Activated CD8-positive, alpha-beta memory T cell treated with anti-CD3 and anti-CD28 coated beads, Interleukin-2, amount 50 U/mL, for 48 hours (primary cell): ENCODE measurements at places on chromosomes 2 and 18.

- no peak for DNase-seq
Measured at GRCh38 chr18:22827741-22828140, 105.4 kb upstream of the RBBP8 start.

GRCh38 chr2:157303612-157304011 is 22.0 kb downstream of the ERMN start:
- no peak for DNase-seq

- DNase-seq: peak; percentile 79
Measured at GRCh38 chr2:12717191-12718014, 667 bp downstream of the TRIB2 start.

- no peak for DNase-seq
Measured at GRCh38 chr2:41621563-41621962, 426.3 kb upstream of the PKDCC start.

GRCh38 chr2:185145316-185146121 is 547.2 kb downstream of the ZNF804A start:
- no peak for DNase-seq

GRCh38 chr2:175154661-175155082 is 13.3 kb downstream of the ATF2 start:
- DNase-seq: no peak

DNA sequence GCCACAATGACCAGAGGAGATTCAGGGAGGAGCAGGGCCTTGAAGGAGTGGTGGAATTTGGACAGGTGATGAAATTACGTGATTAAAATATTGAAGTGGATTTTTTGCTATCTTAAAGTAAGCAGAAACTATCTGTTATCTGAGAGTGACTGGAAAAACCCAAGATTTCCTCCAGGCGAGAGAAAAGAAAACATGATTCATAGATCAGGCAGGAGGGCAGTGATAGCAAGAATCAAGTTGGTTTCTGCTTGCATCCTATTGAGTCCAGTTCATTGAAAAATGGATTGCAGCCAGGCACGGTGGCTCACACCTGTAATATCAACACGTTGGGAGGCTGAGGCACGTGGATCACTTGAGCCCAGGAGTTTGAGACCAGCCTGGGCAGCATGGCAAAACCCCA is 127.8 kb downstream of the NXPH2 start:
- no peak for DNase-seq

- no peak for DNase-seq
Measured at GRCh38 chr2:69184224-69184623, 171.2 kb downstream of the ANTXR1 start.

GRCh38 chr2:64120928-64121327 is 23.3 kb downstream of the PELI1 start:
- no peak for DNase-seq

DNA sequence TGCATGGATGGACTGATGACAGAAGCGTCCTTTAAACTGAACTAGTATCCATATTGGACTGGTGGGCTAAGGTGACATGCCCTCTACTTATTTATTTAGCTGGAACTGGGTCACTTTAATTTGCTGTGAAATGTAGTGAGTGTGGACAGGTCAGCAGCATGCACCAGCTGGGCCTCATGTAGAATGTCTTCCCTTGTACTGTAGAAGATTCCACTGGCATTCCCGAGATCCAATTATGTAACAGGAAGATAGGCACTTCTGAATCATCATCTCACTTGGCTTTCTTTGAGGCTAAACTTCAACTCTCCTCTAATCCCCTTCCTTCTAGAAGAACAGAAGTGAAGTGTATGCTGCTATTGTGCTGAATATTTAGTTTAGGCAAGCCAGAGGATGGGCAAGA is 296.2 kb downstream of the SLC8A1 start:
- DNase-seq: no peak

DNA sequence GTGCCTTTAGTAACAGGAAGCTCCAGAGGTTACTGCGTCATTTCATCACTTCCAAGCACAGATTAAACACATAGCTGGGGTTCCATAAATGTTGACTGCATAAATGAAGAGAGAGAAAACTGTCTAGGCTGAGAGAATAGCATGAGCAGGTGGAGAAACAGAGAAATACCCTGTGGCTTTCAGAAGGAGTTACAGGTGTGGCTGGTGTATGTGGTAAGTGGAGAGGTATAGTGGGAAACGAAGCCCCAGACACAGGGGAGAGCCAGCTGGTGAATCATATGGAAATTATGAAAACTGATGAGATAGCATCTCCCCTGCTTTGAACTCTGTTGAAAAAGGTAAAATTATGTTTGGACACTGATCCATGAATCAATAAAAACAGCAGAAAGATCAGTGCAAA is 807.4 kb upstream of the POU3F3 start:
- DNase-seq: no peak

GRCh38 chr18:3002732-3003131 is 10.2 kb downstream of the LPIN2 start:
- no peak for DNase-seq

DNA sequence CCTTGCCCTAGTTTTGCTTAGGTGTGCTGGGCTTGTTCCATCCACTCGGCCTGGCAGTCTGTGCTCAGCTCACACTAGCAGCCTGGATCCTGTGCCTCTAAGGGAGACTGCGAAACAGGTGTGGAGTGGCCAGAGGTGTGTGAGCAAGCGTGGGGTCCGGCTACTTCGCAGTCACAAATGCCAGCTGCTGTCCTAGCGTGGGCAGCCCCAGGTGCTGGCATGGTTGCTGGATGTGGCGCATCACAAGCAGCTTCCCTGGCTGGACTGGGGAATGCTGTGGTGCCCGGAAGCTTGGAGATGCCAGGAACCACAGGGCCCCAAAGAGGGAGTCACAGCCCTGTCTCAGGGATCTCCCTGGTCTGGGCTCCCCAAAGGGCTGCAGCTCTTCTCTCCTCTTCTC is 119.0 kb upstream of the TMEFF2 start:
- no peak for DNase-seq

GRCh38 chr18:74791501-74792194 is 194.0 kb downstream of the ZNF407 start:
- no peak for DNase-seq

DNA sequence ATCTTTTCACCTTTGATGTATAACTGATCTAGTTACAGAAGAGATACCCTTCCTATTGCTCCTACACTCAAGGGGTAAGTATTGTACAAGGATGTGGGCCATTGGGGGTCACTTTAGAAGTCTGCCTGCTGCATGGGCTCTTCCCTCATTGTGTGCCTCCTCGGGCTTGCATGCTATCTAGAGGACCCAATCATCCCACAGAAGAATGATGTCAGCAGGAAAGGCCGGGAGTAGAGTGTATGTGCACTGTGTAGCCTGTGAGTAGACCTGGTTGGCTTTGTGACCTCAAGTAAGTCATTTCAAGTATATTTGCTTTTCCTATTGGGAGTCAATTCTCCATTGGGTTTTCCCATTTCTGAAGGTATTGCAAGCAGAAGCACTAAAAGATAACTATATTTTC is 129.5 kb upstream of the TRIB2 start:
- no peak for DNase-seq

GRCh38 chr2:224022486-224022885 is 16.6 kb downstream of the SERPINE2 start:
- DNase-seq: no peak

GRCh38 chr2:234291765-234292204 is 205.1 kb downstream of the ARL4C start:
- no peak for DNase-seq

GRCh38 chr18:48942086-48942485 is 8.7 kb downstream of the SMAD7 start:
- DNase-seq: no peak

DNA sequence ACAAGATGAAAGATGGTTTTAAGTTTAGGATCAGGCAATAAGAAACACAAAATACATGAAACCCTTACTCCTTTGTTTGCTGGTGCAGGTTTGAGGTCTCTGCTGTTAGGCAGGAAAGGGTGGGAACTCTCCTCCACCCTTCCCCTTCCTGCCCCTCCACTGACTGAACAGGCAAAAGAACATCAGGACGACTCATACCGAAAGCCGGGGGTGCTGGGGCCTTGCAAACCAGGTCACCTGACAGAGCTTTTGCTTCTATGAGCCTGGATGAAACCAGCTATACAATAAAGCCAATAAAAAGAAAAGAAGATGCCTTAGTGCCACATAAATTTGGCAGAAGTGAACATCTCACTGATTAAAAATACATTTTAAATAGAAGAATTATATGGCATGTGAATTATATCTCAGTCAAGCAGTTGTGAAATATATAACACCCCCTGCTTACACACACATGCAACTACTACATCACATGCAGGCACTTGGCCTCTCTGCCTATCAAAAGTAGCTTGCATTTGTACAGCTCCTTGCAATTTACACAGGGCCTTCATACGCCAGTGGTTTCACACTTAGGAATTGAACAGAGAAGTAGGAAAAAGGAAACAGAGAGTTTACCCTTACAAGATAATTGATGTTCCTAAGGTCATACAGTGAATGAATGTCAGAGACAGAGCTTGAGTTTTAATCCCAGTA is 215.1 kb upstream of the TRIB2 start:
- DNase-seq: peak; percentile 75

GRCh38 chr2:143928184-143928583 is 591.7 kb downstream of the ZEB2 start:
- no peak for DNase-seq

- no peak for DNase-seq
Measured at GRCh38 chr2:200104015-200104414, 148.6 kb downstream of the MAIP1 start.

DNA sequence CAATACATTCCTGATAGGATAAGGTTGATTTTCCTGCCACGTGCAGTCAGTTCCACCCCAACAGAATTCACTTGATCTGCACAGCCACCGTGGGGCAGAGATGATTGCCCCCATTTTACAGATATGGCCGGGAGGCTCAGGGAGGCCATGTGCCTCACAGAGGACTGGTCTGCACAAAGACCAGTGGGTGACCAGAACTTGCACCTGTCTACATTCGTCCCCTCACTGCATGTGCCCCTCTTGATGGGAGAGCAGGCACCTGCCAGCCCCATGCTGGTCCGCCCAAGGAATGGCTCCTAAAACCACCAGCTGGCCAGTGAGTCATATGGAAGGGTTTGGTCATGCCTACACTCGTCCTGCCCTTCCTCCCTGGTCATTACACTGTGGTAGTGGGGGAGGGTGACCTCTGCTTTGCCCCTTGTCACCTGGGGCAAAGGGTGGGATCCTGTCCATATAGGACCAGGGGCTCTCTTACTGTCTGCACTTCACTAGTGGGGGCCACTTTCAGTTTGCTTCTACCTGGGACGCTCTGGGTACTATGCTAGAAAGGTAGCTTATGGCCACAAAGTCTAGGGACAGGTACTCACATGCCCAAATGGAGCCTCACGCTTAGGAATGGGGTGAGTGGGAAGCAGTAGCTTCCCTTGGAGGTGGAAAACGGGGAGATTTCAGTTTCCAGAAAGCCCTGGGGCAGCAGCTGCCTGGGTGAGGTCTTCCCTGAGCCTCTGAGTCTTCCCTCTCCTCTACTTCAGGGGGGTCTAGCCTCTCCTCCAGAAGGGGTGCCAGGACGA is 14.7 kb downstream of the RRM2 start:
- peak; percentile 62 for DNase-seq

DNA sequence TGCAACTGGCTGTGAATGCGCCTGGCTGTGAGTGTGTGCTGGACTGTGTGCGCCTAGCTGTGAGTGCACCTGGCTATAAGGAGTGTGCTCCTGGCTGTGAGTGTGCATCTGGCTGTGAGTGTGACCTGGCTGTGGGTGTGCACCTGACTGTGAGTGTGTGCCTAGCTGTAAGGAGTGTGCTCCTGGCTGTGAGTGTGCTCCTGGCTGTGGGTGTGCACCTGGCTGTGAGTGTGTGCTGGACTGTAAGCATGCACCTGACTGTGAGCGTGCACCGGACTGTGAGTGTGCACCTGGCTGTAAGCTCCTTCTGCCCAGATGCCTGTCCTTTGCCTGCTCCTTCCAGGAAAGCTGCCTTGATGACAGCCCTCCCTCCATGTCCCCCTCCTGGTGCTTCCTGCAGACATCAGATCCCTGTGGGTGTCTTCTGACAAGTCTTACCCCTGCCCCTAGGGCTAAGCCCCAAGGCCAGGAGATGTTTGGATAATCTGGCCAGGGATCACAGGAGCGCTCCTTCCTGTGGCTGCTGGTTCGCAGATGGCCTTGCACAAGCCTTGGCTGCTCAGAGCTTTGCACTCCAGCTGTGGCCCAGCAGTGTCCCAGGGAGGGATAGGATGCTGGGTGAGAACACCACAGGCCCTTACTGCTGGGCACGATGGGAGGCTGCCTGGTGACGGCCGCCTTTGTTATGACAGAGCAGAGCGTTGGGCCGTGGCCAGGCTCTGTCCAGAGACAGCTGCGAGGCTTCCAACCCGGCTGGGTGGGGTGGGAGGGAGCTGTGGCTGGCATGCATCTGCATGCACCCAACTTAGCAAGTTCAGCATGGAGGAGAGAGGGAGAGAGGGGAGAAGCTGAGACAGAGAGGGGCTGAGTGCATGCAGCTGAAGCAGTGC is 89.9 kb downstream of the GLI2 start:
- DNase-seq: no peak

GRCh38 chr2:11332596-11332995 is 11.8 kb downstream of the ROCK2 start:
- no peak for DNase-seq

GRCh38 chr18:49858309-49859020 is 45.1 kb upstream of the ACAA2 start:
- DNase-seq: peak; percentile 85

DNA sequence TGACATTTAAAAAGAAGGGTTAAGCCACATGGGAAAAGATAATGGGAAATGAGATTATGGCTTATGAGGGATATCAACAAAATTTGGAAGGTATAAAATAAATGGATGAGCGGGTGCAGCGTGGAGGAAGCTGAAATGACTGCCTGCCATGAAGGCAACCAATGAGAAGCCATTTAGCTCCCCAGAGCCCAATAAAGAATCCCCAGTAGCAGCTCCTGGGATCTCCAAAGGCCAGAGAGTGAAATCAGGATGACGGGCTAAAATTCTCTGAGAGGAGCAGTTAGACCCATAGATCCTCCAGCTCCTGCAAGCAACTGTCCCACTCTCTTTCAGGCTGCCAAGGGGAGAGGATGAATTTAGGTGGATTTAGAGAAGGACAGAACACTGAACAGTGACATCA is 12.9 kb upstream of the MAPRE3 start:
- no peak for DNase-seq

GRCh38 chr2:96920801-96921560 is 51.1 kb upstream of the SEMA4C start:
- no peak for DNase-seq

DNA sequence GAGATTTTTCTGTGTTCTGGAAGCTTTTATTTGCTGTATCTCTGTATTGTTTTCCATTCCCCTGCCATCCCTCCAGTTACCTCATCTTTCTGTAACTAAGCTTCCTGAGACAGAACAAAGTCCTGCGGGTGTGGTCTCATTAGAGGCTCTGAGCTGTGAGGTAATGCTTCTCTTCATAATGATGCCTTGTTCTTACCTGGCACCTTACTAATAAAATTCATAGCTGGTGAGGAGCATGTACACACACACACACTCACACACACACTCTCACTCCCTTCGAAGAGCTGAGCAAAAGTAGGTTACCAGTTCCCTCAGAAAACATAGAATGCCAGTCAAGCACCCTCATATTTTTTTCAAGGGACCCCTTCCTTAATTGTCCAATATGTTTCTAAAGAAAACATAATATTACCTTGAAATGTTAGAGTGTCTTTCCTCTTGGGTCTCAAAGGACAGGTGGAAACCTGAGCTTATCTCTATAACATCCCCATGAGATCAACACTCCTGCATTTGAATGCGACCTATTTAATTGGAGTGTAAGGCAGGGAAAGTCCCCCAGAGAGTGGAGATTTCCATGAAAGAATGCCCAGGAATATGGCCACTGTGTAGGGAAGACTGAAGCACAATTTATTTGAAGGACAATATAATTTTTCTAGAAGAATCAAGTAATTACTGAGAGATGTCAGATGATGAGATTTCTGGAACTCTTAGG is 161.6 kb upstream of the NCK2 start:
- DNase-seq: no peak
